ENCODE measurements at places on chromosomes 3 and 15.

GRCh38 chr15:85718271-85718971 lies 76.3 kb downstream of the KLHL25 start:
- no peak for DNase-seq

GRCh38 chr3:79368403-79368802 lies 399.4 kb downstream of the ROBO1 start:
- DNase-seq = no peak

DNA sequence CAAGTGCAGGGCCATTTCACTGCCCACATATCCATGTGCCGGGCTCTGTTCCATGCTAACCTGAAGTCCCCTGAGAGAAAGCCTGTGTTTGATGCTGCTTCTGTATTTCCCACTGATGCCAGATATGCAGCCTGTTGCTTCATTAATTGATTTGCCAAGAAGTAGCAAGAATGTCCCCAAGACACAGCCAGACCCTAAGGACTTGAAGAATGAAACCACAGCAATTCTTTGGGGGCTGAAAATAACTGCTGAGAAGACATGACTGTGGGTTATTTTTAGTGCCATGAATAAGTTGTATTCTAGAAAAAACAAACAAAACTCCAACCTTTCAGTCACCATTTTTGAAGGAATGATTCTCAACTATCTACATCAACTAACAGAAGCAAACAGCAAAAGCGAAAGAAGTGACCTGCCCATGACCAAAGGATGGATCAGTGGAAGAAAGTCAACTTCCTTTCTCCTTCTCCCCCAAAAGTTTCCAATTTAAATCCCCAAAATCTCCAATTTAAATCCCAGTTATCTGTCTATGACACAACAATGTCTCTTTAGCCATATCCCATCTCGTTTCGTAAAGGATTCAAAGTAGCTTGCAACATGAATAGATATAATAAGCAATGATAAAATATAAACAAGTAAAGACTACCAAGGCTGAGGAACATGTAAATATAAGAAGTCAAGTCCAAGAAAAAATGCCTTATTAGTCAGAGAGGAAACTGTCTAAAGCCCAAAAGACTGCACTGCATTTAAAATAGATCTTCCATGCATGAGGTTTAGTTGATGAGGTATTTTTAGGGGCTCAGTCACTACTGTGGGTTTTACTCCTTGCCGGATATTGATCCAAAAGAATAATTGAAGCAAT lies 226.8 kb downstream of the DTWD1 start:
- DNase-seq = no peak

- DNase-seq = no peak
These were observed 26.5 kb downstream of the IQSEC1 start for GRCh38 chr3:13046569-13047274.

GRCh38 chr3:127694467-127695215 lies 21.9 kb downstream of the ABTB1 start:
- no peak for DNase-seq

- DNase-seq = no peak
These were observed 7.1 kb downstream of the NPTN start for GRCh38 chr15:73626072-73626471.

DNA sequence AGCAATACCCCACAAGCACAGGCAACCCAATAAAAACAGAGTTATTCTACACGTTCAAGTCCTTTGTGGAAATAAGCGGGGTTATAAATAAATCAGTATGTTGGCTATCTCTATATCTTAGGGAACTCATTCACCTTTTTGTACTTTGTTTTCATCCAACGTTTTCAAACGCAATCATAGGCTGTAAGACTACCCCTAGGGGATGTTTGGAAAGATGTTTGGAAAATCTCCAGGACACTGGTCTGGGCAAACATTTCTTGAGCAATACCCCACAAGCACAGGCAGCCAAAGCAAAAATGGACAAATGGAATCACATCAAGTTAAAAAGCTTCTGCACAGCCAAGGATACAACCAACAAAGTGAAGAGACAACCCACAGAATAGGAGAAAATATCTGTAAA lies 70.1 kb downstream of the CLDN11 start:
- no peak for DNase-seq

DNA sequence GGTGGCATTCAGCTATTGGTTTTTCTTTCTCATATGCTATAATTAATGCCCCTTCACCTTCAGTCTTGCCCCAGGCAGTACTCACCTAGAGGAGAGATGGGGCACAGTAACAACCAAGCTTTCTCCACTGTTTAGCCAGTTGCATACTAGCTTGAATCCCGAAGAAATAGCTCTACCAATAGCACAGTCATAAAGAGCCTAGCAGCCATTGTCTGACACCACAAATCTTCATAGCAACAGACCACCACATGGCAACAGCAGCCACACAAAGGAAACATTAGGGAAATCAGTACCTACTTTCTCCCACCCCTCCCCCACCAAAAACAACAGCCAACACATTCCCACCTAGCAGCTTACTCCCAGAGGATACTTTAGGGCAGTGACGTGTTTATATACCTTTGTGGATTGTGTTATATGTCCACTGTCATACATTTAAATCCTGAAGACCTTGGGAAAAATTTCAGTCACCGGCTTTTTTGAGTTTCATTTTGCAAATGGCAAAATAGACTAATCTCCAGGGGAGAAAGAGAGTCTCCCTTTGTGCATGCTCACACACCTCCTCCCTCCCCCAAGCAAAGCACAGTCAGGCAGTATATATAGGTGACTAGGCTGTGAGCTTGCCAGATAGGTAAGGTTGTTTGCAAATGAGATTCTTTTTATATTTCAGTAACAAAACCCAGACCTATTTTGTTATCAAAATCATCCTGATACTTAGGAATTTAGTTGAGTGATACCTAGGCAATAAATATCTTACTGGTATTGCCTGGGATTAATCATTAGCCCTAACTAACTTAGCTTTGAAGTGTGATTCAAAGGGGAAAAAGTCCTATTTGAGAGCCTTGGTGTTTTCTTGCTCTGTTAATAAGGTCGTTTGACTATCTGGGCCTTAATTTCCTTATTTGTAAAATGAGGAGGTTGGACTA lies 140.6 kb downstream of the RBPMS2 start:
- DNase-seq = no peak

DNA sequence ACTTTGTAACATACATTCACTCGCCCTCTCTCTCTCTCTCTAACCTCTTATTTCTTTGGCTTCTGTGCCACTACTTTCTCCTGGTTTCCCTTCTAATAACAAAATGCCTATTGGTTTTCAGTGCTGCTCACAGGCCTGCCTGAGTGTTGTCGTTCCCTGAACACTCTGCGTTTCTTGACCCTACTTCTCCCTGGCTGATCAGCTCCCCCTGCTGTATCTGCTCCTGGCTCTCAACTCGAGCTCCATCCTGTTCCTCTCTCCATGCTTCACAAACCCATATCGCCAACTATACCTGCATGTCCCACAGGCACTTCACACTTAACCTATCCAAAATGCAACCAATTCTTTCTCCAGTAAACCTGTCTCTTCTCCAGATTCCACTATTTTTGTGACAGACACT lies 111.4 kb downstream of the OPA1 start:
- no peak for DNase-seq

DNA sequence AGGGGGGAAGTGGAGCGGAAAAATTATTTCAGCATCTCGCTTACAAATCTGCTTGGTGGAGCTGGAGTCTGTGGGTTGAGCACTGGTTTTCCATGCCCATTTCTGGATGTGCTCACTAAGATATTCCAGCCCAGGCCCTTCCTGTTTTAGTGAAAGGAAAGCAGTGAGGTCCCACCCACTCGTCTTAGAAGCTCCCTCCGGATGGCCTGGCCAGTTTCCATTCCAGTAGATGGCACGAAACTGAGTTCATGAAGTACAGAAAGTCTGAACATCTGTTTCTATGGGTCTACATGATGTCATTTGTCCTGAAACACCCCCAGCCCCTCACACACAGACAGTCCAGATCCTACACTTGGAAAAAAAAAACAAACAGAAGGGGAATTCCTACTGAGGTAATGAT lies 31.9 kb upstream of the THSD4 start:
- DNase-seq = no peak

GRCh38 chr3:129106320-129106719 lies 15.3 kb downstream of the RAB43 start:
- no peak for DNase-seq

DNA sequence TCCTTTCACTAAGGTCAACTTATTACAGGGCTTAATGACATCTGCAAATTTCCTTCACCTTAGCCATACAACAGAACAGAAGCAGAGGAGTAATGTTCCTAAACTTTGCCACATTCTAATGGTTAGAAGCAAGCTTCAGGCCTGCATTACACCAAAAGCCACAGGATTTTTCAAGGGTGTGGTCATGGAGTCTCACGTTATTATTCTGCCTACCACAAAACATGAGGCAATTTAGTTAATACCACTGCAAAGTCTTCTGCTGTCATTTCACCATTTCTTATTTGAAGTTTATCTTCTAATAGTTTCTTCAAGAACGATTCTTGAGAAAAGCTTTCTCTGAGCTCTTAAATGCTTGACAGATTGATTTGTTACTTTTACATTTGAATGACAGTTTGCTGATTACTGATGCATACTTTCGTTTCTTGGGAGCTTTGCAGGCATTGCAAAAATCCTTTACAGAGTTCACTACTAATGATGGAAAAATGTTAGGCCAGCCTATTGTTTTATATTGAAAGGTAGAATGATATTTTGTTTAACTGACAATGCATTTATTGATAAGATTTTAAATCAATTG lies 1257.1 kb downstream of the NSUN3 start:
- no peak for DNase-seq

GRCh38 chr15:32852771-32853170 lies 135.0 kb downstream of the GREM1 start:
- no peak for DNase-seq

GRCh38 chr15:72934921-72935320 lies 117.3 kb upstream of the NEO1 start:
- DNase-seq = no peak

DNA sequence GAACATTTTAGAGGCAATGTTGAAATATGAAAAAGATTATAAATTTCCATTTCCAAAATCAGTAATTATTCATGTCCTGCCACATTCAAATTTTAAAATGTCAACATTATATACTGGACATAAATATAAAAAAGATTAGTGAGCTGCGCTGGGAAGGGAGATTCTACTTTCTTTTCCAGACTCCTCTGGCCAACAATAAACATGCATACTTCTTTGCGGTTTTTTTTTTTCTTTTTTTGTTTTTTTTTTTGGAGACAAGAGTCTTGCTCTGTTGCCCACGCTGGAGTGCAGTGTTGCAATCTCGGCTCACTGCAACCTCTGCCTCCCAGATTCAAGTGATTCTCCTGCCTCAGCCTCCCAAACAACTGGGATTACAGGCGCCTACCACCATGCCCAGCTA lies 105.5 kb downstream of the ADAM10 start:
- no peak for DNase-seq

DNA sequence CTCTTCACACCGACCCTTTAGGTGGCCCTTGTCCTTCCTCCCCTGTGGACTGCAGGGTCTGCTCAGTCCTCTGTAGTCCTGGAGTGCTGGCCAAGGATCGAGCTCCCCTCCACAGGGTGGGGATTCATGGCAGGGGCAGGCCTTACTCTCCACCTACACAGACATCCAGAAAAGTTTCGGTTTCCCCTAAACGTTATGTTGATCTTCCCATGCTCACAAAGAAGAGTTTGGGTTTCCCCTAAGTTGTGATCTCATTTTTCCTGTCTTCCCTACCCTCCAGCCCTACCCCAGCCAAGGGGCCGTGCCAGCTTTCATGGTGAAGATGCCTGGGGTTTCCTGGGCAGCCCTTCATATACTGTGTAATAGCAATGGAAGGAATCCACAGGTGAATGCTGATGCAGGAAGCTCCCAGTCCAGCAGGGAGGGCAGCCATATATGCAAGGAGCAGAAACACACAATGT lies 10.3 kb downstream of the STOML1 start:
- no peak for DNase-seq

- DNase-seq = no peak
These were observed 36.9 kb downstream of the THRB start for GRCh38 chr3:24457719-24458118.

DNA sequence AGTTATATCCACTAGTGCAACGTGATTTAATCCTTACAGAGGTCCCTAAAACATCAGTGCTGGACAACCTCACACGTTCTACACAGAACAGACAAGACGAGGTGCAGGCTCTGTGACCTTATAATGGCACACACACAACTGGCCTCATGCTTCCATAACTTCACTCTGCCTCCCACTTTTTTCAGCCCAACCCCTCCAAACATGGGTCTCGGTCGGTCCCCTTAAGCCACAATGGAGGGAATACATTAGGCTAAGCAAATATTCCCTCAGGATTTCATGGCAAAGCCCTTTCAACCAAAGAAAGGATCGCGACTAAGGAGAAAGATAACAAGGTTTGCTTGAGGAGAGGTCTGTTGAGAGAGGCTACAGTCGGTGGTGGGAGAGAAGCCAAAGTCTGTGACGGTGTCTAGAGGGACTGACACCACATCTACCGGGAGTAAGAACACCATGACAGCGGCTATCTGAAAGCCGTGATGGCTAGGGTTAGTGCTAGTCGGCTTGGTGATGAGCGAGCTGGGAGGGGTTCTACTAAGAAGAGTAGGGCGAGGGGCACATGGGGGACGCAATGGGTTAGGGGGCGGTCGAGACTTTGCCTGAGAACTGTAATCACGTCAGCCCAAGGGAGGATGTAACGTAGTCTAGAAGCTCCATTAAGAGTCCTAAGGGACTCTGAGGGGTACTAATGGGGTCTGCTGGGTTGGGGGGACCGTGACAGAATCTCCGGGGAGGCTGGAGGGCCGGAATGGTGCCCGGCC lies 1.0 kb downstream of the MYO9A start:
- DNase-seq = no peak

- no peak for DNase-seq
These were observed 57.4 kb downstream of the TIGIT start for GRCh38 chr3:114351123-114351821.
